Tongue (tissue), 3 donors: ENCODE measurements at places on chromosomes 11 and 22. TPM values are rescaled to one million over a fixed set of nuclear protein-coding genes. Genes with fewer than 3 reads are reported as not detected.

DNA sequence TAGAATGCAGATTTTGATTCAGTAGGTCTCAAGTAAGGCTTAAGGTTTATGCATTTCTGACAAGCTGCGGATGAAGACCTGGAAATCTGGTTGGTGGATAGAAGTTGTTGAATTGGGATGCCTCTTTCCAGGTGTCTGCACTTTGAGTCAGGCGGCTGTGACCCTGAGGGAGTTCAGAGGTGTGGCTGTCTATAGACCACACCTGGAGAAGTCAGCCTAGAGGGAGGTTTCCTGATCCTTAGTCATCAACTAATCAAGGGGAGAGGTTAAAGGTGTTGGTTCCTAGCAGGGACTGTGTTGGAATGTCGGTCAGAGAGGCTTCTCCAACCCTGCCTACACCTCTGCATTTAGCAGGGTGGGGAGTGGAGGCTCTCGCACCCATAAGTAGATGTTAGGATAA is 8.0 kb downstream of the GLB1L2 start:
- no peak for DNase-seq

- DNase-seq, result no peak
Observed at GRCh38 chr11:267491-267994, 10.7 kb upstream of the NLRP6 start.

- DNase-seq, result no peak
Observed at GRCh38 chr22:26804911-26805539, 147.6 kb downstream of the MIAT start.

Gene SIK2
- 25.4 TPM for total RNA-seq

DNA sequence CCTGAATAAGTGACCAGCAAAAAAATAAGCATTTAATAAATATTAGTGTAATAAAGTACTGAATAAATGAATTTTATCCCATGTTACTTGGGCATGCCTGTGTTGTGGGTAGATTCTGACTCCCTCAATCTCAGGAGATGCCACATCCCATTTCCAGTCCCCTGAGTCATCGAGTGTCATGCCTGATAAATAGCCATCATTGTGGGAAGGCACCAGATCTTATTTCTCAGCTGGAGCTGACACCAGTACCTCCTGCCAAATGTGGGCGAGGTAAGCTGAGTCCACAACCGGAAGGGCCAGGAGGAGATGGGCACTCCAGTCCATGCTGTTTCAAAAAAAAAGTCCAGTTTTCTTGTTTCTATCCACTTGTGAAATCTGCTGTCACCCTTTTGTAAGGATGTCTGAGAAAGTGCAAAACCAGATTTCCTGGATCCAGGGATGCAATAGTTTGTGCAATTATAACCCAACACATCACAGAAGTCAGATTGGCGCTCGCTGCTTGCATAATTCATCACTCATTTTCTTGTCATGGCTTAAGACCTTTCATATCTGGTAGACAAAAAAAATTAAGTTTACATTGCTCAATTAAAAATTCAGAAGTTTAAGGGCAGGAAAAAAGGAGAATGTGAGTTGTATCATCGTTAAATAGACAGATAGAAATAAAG is 311.6 kb downstream of the MIAT start:
- no peak for DNase-seq

DNA sequence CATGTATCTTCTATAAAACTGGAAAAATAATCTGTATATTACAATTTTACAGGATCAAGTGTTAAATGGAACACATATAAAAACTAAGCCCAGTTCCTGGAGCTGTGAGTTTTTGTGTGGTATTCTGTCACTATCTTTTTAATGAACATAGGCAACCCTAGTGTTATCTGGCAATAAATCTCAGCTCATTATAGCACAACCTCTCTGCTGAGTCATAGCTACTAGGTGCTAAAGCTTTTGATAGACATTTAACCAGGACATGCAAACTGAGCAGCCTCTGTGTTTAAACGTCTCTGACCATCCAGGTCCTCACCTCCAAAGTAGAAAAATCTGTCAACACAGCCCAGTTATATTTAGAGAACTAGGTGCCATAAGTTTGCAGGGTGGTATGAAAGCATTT is 91.0 kb upstream of the CARD18 start:
- DNase-seq, result no peak

Gene MMP12
- total RNA-seq, result not detected

Gene RIC3
- total RNA-seq, result 5.7 TPM

Gene JAM3
- 113 TPM for total RNA-seq

GRCh38 chr11:59247531-59248227 is 35.0 kb upstream of the MPEG1 start:
- peak; percentile 88 for DNase-seq

Gene APLP2
- 159 TPM for total RNA-seq

Gene OR52N1
- total RNA-seq, result not detected

DNA sequence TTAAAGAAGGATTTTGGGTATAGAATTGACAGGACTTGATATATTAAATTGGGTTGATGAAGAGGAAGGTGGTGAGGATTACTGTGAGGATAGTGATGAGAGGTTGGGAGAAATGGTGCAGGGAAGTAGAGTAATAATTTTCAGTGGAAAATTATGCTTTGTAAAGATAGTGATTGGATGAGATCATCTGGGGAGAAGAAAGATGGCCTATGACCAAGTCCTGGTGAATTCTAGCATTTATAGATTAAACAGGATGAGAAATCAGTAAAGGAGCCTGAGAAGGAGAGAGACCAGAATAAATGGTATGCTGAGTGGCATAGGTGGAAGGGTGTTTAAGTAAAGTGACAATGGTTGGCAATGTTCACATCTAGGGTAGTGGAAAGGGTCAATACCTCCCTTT is 15.0 kb downstream of the IPO7 start:
- DNase-seq, result no peak

GRCh38 chr22:33866511-33866910 is 53.8 kb downstream of the LARGE1 start:
- DNase-seq, result no peak

DNA sequence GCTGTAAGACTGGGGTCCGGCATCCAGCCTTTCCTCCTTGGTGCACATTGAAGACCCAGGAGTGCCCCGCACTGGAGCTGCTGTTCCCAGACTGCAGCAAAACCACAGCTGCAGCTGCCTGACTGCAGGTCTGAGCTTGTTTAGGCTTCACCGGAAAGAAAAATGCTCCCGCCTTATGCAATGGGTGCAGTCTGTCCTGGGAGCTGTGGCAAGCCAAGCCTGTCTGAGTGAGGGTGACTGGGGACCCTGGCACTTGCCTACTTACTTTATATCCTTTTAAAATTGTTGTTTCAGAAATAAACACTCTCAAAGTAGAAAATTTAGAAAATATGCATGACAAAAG is 23.3 kb upstream of the CD44 start:
- DNase-seq, result no peak

DNA sequence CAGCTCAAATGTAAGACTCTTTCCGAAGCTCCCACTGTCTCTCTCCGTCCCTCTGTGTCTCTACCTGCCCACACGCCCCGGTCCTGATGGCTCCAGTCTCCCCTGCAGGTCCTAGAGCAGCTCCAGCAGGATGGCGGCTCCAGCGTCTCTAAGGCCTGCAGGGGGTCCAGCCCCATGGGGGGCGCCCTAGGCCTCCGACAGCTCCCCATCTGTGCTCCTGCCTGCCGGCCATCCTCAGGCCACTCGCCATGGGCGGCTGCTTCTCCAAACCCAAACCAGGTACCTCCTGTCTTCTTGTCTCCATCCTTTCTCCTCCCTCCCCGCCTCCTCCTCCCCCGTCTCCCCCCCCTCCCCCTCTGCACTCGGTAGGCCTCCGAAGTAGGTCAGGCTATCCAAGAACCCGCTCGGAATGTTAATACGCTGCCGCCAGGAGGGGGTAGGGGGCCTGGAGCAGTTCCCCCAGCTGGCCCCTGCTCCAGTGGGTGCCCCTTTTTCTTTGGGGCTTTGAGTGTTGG is 699 bp downstream of the AIFM3 start:
- no peak for DNase-seq

DNA sequence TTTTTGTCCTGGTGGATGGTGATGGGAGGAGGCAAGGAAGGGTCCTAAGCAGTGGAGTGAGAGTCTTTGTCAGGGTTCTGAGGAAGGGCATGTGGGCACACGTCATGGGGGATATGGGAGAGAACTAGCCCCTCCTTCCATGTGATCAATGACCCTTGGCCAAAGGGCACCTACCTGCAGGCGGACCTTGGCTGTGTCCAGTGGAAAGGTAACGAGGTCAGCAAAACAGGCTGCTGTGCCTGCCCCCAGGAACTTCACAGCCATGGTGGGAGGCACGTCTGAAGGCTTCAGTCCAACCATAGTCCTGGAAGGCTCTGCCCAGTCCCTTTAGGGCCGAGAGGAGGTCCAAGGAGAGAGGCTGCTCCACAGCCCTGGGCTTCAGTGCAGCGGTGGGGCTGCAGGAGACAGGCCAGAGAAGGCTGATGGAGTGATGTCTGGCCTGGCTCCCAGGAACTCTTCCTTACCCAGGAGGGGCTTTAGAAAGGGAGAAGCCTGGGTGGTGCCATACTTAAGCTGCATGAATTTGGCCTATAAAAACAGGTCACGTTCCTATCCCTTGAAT is 2.1 kb downstream of the UCP3 start:
- DNase-seq, result no peak

Gene SLC7A4
- total RNA-seq, result 0.41 TPM

- no peak for DNase-seq
Observed at GRCh38 chr11:63951779-63952536, 13.2 kb downstream of the NAA40 start.

DNA sequence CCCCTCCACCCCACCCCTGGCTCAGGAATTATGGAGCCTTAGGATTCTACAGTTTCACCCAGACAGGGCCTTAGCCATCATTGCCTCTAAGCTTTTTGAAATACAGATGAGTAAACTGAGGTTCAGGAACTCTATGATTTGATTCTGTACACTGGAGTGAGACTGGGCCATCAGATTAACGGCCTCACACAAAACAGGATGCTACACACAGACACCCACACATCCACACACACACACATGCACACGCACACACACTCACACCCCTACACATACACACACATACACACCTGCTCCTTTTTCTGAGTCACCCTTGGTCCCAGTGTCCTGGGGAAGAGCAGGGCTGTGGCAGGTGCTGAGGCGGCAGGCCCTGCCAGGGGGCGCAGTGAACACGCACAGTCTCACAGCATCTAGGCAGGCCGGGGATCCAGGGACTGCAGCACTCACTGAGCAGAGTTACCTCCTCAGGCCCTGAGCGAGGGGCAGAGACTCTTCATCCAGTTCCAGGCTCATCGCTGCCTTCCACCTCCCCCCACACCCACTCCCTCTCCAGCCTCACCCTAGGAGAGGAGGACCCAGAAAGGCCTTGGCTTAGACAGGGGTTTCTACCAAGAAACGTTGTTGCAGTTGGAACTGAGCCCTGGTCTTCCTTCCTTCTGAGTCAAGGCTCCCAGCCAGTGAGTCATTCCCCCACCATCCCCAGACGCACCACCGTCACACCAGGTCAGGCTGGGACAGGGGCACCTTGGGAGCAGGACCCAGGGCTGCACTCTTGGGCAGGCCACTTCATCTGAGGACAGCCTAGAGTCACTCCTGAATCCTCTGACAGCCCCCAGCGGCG is 89.8 kb upstream of the PARVA start:
- peak; percentile 68 for DNase-seq

Gene CRYBB3
- total RNA-seq, result not detected

- no peak for DNase-seq
Observed at GRCh38 chr11:75481223-75481921, 44.4 kb downstream of the GDPD5 start.

DNA sequence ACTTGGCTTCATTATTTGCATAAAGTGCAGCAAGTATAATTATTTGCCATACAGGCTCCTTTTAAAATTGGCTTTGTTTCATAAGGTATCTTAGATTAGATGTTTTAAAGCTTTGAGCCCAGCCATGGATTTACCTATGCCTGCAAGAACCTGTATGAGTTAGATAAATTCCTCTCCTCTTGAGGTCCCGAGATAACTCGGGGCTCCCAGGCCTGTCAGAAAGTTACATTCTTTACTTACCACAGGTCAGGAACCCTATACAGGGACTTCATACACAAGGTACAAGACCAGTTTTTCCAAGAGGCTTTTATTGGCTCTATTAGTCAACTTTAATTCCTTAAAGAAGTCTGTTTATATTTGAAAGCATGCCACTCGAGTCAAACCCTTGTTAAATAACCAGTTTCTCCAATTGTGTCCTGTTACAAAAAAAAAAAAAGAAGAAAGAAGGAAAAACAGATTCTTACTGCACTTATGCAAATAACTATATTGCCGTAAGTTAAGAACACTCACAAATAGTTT is 2.3 kb upstream of the C1QTNF6 start:
- DNase-seq, result no peak

DNA sequence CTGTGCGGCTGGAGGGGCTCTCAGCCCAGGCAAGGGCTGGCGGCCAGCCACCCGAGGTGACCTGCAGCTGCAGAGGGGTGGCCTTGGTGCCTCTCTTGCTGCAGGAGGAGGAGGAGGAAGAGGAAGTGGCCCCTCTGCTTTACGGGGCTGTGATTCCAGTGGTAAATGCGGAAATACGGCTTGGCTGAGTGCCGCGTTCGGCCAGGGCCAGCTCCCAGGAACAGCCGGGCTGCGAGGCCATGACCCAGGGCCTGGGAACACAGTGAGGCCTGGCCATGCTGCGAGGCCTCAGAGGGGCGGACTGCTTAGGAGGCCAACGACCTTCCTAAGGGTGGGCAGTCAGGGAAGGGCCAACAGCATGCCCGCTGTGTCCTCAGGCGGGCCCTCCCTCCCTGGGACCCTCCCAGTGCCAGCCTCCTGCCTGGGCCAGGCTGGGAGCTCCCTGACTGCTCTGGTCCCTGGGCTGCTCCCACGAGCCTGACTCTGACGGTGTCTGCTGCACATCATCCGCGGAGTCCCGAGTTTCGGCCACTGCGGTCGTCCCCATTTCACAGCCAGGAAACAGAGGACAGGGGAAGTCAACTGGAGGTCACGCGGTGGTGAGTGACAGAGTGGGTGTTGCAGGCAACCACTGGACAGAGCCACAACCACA is 20.8 kb upstream of the PPARA start:
- no peak for DNase-seq

- DNase-seq, result no peak
Observed at GRCh38 chr22:40020956-40021355, 26.2 kb downstream of the FAM83F start.

Gene LRRC32
- 22.1 TPM for total RNA-seq

Gene PATE4
- not detected for total RNA-seq

DNA sequence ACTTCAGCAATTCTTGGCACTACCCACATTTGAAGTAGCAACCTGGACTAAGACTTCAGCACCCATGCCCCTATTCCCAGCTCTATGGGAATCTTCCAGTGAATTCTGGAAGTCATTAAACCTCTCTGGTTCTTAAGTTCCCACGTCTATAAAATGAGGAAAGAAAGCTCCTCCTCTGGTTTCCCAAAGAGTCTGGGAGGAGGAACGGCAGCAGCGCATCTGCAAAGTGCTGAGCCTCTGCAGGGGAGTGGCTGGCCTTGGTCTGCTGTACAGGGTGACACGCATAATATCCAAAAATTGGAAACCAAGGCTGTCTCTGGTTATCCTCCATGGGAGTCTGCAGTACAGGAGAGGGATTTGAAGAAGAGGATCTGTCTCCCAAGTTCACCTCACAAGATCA is 73.6 kb upstream of the TP53I11 start:
- no peak for DNase-seq

- DNase-seq, result peak; percentile 98
Observed at GRCh38 chr22:43187171-43188099, 501 bp upstream of the TTLL12 start.
